ENCODE measurements at places on chromosomes 7 and 10. TPM values are rescaled to one million over a fixed set of nuclear protein-coding genes. Genes with fewer than 3 reads are reported as not detected.

GRCh38 chr7:23396222-23397015 lies 73.9 kb downstream of the IGF2BP3 start:
- DNase-seq: no peak

DNA sequence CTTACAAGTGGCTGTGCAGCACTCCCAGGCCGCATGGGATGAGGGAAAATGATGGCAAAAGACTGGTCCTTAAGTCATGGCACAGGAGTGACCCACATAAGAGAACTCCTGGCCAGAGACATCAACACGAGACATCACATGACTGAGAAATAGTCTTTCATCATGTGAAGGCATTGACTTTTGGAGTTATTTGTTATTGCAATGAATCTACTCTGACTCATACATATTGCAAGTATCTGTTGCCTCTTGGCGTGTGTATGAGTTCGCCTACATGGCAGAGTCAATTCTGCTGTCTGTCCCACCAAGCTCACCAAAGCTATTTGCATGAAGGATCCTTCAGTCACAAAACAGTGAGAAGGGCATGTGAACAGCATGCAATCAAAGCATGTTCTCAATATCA lies 59.7 kb upstream of the HABP2 start:
- DNase-seq: no peak

The C10orf62 gene
- polyA plus RNA-seq: 0.26 TPM

DNA sequence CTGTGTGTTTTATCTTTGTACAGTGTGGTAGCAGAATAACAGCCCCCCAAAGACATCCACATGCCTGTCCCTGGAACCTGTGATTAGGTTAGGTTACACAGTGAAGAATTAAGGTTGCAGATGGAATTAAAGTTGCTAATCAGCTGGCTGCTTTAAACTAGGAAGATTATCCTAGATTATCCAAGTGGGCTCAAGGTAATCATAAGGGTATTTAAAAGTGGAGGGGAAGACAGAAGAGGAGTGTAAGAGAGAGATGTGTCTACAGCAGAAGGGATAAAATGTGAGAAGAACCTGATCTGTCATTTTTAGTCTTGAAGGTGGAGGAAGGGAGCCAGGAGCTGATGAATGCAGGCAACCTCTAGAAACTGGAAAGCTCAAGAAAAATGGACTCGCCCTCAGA lies 117.6 kb downstream of the ARHGAP22 start:
- no peak for DNase-seq

DNA sequence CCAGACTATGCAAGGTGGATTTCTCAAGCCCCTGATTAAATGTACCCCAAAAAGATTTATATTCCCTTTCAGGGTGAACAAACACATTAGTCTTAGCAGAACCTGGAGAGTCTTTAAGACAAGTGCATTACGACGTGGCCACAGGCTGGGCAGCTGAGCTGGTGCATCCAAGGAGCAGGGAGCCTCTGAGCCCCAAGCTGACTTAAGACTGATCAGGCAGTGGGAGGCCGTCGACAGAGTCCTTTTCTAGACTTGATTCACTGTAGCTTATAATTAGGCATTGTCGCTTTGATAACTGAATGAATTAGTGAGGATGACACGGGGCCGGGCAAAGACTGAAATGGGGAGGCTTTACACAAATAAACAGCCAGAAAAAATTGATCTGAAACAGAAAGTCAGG lies 353.2 kb downstream of the GPAM start:
- no peak for DNase-seq

DNA sequence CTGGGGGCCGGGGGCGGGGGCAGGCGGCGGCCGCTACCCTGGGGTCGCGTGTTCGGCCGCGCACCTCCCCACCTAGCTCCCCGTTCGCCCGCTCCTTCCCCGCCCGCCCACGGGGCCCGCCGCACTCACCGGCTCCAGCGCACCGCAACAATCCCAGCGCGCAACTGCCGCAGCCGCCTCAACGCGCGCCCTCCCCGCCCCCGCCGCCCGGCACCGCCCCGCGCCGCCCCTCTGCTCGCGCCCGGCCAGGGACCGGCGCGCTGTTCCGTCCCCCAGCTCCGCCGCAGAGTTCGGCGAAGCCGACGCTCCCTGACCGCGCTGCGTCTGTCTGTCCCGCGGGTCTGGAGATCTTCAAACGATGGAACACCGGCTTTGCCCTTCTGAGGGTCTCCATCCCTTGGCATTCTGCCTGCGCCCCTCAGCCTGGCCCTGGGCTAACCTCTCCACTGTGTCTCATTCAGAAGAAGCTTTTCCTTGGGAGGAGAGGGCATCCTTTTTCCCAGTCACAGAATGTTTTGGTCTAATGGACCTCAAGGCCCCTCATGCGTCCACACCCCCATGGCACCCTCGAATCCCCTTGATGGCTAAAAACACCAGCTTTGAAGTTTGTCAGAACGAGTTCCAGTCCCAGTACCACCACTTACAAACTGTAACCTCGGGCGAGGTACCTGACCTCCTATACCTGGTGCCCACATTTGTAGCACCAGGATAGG lies at the start of gene NT5C2:
TSS of gene NT5C2 (minus strand) at position 166 of the 713 bp plus-strand sequence. CDS start 18,314 bp downstream, outside the sequence.
- DNase-seq: peak; percentile 93

DNA sequence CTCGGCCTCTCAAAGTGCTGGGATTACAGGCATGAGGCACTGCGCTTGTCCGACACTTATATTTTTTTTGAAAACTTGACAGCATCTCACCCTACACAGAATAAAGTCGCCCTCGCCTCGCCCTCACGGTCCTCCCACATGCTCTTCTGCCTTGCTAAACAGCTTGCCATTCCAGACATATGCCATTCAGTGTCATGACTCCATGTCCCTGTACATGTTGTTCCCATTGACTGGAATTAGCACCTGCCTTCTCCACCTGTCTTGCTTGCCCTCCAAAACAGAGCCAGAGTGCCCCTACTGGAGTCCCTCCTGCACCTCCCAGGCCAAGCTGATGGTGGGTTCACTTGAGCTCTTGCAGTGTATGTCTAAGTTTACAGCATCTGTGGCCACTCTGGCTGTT lies 6.2 kb downstream of the NIPSNAP2 start:
- no peak for DNase-seq

DNA sequence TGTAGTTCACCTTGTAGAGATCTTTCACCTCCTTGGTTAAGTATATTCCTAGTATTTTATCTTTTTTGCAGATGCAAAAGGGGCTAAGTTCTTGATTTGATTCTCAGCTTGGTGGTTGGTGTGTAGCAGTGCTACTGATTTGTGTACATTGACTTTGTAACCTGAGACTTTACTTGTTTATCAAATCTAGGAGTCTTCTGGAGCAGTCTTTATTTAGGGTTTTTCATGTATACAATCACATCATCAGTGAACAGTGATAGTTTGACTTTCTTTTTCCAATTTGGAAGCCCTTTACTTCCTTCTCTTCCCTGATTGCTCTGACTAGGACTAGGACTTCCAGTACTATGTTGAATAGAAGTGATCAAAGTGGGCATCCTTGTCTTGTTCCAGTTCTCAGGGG lies 33.8 kb downstream of the GPR22 start:
- no peak for DNase-seq

- DNase-seq: no peak
Measured at GRCh38 chr7:137951700-137952425, 50.0 kb downstream of the CREB3L2 start.

DNA sequence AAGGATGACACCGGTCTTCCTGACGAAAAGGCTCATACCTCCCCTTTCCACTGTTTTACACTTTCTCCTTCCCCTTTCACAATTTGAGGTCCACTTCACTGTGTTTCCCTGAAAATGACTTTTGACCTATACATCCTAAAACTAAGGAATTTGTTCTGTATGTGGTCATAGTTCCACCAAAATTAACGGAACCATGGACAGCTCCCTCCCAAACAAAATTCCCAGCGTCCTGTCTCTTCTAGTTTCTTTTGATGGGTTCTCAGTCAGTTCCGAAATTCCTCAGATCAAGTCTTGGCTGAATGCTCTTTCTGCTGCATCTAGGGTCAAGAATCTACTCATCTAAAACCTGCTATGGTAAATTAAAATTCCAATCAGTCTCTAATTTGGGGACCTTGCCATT lies 1191.9 kb downstream of the CNTNAP2 start:
- no peak for DNase-seq

- no peak for DNase-seq
Measured at GRCh38 chr10:11505639-11506038, 105.8 kb downstream of the USP6NL start.

DNA sequence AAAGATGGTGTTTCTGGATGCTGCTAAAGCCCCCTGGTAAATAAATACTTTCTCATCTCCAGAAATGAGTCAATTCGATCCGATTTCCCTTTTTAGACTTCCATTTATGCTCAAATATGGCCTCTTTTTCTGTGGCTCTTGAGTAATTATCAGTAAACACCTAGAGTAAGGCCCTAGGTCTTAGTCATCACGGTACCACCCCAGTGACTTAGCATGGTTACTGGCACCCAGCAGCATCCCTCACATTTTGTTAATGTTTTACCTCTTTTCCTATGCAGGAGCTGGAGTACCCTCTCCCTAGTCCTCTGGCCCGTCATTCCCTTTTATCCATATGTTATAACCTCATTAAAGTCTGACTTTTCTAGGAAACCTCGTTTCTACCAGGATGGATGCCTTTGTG lies 19.5 kb downstream of the CHN2 start:
- DNase-seq: no peak

The DGKI gene
- polyA plus RNA-seq: 12.4 TPM

GRCh38 chr7:91941450-91941849 lies 788 bp downstream of the AKAP9 start:
- peak; percentile 36 for DNase-seq

- DNase-seq: no peak
Measured at GRCh38 chr7:35257251-35258124, 3.6 kb upstream of the TBX20 start.

- DNase-seq: no peak
Measured at GRCh38 chr7:115749924-115750323, 280.6 kb downstream of the TFEC start.

GRCh38 chr10:110857265-110858171 lies 14.2 kb upstream of the PDCD4 start:
- DNase-seq: no peak

- peak; percentile 95 for DNase-seq
Measured at GRCh38 chr10:1056326-1057105, at the start of gene WDR37. Gene WDR37 (plus strand): TSS chr10:1056385. CDS start chr10:1072156, 15,771 bp downstream.

GRCh38 chr10:101588879-101589278 lies 758 bp downstream of the DPCD start:
- DNase-seq: no peak

The CDH23 gene
- 21.5 TPM for polyA plus RNA-seq

Measured in spinal cord (tissue), 10 donors.